ENCODE measurements at places on chromosomes 13 and 19. TPM values are rescaled to one million over a fixed set of nuclear protein-coding genes. Genes with fewer than 3 reads are reported as not detected.

- no peak for DNase-seq
These were observed 43.9 kb downstream of the RCBTB2 start for GRCh38 chr13:48488995-48489394.

DNA sequence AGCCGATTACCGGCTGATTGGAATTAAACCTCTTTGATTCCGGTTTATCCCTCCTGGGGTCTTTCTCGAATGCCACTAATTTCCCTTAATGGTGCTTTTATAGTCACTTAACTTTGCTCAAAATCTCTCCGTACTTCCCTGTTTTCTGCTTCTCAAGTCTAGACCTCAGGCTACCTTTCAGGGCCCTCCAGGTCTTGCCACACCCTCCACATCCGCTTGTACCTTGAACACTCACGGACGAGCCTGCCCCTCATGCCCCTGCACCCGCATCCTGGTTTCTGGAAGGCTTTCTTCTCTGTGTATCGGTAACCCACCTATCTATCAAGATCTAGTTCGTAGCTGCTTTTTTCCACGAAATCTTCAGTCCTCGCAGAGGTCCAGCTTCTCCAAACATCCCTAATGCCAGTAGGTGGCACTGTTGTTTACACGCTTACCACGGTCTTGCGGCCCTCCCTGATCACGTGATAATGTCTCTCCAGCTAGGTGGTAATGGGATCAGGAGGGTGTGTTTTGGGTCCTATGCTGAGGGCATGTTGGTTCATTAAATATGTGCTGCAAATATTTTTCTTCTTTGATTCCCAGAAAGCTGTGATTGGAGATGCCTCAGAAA is 13.8 kb downstream of the ATP12A start:
- peak; percentile 55 for DNase-seq

- no peak for DNase-seq
These were observed 38.0 kb upstream of the DOCK9 start for GRCh38 chr13:99015606-99016490.

DNA sequence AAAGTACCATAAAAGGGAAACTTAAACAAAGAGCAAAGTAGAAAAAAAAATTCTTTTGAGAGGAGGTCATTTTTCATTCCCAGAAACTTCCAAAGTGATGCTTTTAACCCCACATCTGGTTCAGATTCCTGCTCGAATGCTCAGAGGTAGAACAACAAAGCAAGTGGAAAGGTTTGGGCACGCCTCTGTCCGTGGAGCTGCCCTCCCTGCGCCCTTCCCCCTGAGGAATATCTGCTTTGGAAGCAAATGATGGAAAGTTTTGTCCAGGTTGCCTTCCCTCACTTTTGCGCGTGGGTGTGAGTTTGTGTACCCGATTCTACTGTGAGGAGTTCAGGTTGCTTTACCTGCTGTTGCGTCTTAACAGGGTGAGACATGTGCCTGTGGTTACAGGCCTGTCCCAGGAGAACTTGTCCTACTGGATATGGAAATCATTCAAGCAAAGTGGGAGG is 110.2 kb downstream of the KLF5 start:
- no peak for DNase-seq

FAM124A gene
- total RNA-seq, result 8.3 TPM

THSD1 gene
- 3.7 TPM for total RNA-seq

SPTBN4 gene
- total RNA-seq, result 3.2 TPM

- no peak for DNase-seq
These were observed 22.4 kb upstream of the ARHGEF18 start for GRCh38 chr19:7326105-7326877.

DNA sequence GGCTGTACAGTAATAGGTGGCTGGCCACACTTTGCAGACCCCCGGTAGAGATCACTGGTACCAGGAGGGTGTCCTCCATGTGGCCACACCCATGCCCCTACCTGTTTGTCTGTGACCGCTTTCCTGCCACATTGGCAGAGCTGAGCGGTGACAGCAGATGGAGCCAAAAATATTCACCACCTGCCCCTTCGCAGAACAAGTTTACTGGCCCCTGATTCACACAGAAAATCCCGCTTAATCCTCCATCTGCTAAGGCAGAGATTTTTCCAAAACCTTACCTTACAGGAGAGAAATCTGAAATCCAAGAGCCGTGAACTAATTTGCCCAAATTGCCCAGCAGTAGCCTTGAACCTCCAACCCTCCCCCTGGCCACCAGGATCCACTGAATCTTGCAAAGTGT is 52.1 kb downstream of the MYO9B start:
- no peak for DNase-seq

DNA sequence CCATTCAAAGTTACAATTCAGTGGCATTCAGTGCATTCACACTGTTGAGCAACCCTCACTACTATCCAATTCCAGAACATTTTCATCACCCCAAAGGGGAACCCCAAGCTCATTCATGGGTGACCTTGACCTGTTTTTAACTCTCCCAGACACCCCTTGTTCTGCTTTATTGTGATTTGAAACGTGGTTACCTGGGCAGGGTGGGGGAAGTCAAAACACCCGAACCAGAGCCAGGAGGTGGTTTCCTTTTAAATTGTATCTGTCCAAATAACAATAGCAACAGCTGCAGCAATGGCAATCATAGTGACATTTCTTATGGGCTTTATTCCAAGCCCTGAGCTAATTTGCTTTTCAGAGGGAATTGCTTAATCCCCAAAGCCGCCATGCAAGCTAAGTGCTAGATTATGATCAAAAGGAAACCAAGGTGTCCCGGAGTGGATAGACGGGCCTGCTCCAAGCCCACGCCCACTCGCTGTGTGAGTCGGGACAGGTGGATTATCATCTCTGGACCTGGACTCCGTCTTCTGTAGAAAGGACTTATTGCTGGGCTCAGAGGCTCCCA is 6.1 kb downstream of the PTGIR start:
- DNase-seq, result peak; percentile 24

GRCh38 chr13:85406269-85406975 is 392.8 kb downstream of the SLITRK6 start:
- no peak for DNase-seq

GRCh38 chr13:42106998-42107397 is 58.5 kb downstream of the DGKH start:
- DNase-seq, result no peak

- DNase-seq, result peak; percentile 4
These were observed 48.0 kb upstream of the ADGRE5 start for GRCh38 chr19:14333101-14333871.

DNA sequence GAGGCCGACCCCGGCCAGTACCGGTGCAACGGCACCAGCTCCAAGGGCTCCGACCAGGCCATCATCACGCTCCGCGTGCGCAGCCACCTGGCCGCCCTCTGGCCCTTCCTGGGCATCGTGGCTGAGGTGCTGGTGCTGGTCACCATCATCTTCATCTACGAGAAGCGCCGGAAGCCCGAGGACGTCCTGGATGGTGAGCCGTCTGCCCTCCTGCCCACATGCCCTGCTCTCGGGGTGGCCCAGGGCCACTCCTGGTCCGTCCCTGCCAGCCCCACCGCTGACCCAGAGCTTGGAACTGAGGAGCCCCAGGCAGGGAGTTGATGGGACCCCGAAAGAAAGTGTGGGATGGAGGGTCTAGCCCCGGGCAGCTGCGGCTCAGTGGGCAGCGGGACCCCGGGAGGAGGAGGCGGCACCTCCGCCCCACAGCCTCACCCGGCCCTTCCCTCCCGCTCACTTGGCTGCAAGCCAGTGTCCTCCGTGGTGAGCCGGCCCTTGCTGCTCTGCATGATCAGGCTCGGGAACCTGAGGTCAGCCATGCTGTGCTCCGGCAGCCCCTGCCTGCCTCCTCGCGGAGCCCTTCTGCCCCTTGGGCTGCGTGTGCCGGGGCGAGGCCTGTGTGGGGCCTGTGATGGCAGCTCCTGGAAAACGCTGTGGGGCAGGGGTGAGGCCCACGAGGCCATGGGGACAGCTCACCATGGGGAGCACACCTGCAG is 8.1 kb upstream of the HCN2 start:
- DNase-seq, result peak; percentile 75

FAM187B gene
- not detected for total RNA-seq

DNA sequence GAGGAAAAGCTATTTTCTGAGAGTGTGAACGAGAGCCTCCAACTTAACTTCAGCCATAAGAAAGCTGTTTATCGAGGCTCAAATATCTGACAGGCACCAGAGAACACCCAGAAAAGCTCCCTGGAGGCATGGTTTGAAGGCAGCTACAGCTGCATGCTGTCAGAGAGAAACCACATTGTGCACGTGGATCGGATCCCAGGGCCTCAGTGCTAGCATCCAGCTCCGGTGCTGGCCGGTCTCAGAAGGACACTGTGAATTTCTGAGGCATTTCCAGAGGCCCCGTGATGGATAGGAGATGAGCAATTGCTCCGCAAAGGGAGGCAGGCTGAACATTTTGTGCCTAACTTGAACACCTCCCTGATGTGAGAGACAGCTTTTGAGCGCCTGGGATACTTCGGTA is 315.7 kb downstream of the FGF9 start:
- no peak for DNase-seq

- DNase-seq, result no peak
These were observed 111.8 kb downstream of the SGCG start for GRCh38 chr13:23292586-23292985.

MISP3 gene
- total RNA-seq, result 2.4 TPM

DNA sequence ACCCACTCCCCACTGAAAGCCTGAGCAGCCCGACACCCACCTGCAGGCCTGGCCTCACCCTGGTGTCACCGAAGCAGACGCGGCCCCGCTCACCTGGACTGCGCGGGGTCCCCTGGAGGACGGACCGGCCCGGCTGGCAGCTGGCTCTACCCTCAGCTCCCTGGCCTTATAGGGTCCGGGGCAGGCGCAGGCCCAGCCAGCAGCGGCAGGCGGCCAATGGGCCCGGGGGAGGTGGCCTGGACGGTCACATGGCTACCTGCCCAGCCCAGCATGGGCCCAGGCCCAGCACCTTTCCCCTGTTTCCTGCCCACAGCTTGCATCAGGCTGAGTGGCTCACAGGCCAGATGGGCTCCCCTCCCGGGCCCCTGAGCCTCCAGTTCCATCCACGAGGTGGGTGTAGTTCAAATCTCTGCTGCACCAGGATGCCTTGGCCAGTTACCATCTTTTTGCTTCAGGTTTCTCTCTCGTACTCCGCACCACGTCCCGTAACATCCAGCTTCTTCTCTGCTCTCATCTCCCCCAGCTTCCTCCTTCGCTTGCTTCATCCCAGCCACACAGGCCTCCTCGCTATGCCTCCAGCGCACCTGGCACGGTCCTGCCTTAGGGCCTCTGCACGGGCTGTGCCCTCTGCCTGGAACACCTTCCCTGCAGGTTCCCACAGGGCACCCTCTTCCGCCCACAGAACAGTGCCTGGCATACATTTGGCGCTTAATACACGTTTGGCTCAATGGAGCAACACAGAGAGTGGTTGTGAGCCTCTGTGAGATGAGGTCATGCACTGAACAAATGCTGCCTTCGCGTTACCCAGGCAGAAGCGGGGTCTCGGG is at the start of gene PLIN4:
PLIN4 (minus strand) TSS at position 142 of the 827 bp plus-strand sequence. CDS start 214 bp downstream, outside the sequence.
- DNase-seq, result no peak

CRX gene
- not detected for total RNA-seq

DNA sequence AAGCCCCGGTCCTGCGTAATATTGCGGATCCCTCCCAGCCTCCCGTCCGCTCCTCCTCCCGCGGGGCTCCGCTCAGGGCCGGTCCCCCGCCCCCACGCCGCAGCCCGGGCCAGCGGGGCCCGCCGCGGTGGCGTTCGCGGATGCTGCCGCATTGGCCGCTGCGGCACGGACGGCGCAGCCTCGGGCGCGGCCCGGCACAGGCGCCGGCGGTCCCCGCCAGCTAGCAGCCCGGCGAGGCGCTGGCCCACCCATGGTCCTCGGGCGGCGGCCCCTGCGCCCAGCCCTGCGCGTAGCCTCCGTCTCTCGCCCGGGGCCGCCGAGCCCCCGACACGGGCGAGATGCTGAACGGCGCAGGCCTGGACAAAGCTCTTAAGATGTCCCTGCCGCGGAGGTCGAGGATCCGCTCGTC is at the start of gene ATP8A2:
ATP8A2 (plus strand) TSS at position 100 of the 409 bp plus-strand sequence; CDS start at position 339, 239 bp downstream.
- peak; percentile 23 for DNase-seq

GRCh38 chr19:12933287-12934072 is at the start of gene FARSA:
Gene FARSA (minus strand): TSS chr19:12933711. CDS start chr19:12933696, 15 bp downstream.
- peak; percentile 94 for DNase-seq

GRCh38 chr19:28881616-28882015 is 331.3 kb downstream of the UQCRFS1 start:
- no peak for DNase-seq

DNA sequence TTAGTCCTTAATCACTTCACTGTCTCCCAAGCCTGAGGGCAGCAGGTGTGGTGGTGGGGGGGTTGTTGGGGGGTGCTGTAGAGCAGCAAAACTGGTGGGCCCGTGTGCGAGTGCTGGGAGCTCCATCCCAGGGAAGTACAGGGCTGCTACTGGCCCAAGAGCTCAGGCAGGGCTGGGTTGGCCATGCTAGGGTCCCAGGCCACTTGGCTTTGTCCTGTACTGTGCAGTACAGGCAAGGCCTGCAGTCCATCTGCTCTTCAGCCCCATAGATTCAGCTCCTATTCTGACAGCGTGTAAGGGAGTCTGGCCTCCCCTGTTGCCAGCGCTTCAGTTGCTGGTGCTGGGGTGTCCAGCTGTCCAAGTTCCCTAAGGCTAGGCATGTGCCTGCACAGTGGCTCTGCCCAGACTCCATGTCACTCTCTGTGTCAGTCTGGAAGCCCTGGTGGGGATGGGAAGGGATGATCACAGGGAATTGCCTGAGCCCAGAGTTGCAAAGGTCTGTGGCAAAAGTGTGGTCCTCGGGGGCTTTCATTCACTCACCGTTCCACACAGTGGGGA is 1261.7 kb downstream of the EFNB2 start:
- no peak for DNase-seq

SLITRK5 gene
- total RNA-seq, result 0.10 TPM

CEACAM16 gene
- 0.69 TPM for total RNA-seq

DNA sequence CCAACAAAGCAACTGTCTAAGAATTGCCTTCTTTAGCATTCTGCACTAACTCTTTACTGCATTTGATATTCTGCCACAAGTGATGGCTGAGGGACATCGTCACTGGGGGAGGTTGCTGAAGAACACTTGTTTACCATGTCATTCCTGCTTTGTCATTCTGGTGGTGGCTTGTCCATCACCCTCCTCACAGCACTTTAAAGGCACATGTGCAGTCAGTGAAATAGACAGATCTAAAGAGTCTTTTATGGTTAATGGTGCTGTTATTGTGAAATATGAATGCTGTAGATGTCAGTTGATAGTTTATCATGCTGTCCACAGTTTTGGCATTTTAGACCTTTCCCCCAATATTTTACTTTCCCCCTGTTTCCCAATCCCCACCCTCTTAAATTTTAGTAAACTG is 120.9 kb upstream of the TSC22D1 start:
- DNase-seq, result no peak

SHANK1 gene
- 6.0 TPM for total RNA-seq

- no peak for DNase-seq
These were observed 98.7 kb downstream of the FAM216B start for GRCh38 chr13:42880056-42880605.

SRRM5 gene
- total RNA-seq, result 0.18 TPM

GRCh38 chr19:6811906-6812305 is 39.4 kb downstream of the VAV1 start:
- peak; percentile 38 for DNase-seq

DNA sequence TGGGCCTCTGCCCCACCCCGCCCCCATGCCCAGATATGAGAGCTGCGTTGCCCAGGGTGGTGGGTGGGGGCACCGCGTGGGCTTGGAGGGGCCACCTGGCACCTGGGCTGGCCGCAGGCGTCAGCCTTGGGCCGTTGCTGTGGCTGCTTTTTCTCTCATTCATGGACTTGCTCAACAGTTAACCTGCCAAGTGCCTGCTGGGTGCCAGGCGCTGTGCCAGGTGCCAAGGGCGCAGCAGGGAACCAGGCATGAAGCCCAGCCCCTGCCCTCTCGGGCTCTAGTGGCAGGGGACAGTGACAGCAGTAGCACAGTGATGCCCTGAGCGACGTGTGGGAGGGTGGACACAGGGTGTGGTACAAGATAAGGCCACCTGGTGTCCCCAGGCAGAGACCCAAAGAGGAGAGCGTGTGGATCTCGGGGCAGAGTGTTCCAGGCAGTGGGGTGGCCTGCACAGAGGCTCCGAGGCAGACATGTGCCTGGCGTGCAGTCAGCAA is 28.1 kb downstream of the DHX34 start:
- peak; percentile 37 for DNase-seq

NCAN gene
- total RNA-seq, result 0.06 TPM
